Kidney capillary endothelial cell (primary cell): ENCODE measurements at places on chromosomes 6 and 20.

- DNase-seq: no peak
Observed at GRCh38 chr20:4574356-4574690, 147.4 kb upstream of the PRND start.

GRCh38 chr20:63173552-63174191 lies 42.3 kb downstream of the YTHDF1 start:
- no peak for DNase-seq

DNA sequence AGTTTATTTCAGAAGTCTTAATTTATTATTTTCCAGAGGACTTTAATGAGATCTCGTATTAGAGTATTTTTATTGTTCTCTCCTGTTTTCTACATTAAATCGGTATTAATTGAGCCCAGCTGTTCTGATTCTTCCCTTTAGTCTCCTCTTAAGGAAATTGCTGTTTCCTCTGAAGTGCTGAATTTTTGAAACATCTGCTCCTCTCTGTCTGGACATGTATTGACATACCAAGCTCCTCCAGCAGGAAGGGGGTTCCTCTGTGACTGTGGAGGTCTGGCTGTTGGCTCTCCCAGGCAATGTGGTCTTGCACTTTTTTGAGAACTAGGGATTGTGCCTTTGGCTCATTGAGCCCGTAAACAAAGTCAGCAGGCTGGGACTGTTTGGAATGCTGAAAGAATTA lies 74.9 kb downstream of the MAP3K4 start:
- no peak for DNase-seq

- DNase-seq: no peak
Observed at GRCh38 chr6:22747571-22747970, 178.2 kb downstream of the HDGFL1 start.

DNA sequence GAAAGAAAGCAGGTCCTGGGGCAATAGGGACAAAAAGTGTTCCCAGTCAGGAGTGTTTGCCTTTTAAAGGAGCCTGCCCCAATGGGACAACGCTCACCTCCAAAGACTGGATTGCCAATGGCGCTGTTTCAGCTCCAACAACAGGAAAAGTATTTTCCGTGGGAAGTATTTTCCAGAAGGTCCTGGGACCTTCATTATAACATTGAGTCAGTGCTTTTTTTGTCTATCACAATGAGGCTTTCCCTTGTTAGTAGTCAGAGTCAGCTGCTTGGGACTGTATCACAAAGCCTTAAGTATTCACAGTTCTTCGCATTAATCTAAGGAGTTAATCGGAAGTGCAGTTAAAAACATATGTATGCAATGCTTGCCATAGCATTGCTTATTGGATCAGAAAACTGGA lies 17.3 kb downstream of the TRAF3IP2 start:
- DNase-seq: no peak

DNA sequence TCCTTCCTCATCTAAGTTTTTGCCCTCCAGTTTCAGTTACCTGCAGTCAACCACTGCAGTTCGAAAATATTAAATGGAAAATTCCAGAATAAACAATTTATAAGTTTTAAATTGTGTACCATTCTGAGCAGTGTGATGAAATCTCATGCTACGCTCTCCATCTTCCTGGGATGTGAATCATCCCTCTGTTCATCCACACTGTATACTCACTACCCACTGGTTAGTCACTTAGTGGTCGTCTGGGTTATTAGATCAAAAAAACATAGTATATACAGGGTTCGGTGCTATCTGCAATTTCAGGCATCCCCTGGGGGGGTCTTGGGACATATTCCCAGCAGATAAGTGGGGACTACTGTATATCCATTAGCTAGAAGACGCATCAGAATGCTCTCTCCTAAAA lies 151.9 kb upstream of the SLC22A16 start:
- DNase-seq: no peak

GRCh38 chr6:54879188-54879985 lies 32.8 kb downstream of the FAM83B start:
- DNase-seq: no peak

- DNase-seq: no peak
Observed at GRCh38 chr20:42338294-42339201, 720.4 kb upstream of the CHD6 start.

DNA sequence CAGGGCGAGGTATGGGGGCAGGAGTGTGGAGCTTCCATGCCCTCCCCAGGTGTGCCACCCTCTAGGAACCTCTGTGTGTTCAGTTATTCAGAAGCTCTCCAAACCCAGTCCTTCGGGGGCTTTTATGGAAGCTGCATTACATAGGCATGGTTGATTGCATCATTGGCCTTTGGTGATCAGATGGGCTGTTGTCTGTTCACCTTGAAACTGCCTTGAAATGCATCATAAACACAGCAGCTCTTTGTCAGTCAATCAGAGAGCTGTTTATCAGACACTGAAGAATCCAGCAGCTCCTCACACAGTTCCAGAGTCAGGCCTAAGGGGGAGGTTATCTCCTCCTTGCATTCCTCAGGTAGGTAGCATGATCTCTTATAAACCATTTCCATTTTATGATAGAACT lies 62.4 kb downstream of the E2F3 start:
- DNase-seq: no peak

- DNase-seq: no peak
Observed at GRCh38 chr6:21222656-21223055, 370.9 kb upstream of the SOX4 start.

- peak; percentile 36 for DNase-seq
Observed at GRCh38 chr6:42970871-42971612, 7.9 kb downstream of the PEX6 start.

DNA sequence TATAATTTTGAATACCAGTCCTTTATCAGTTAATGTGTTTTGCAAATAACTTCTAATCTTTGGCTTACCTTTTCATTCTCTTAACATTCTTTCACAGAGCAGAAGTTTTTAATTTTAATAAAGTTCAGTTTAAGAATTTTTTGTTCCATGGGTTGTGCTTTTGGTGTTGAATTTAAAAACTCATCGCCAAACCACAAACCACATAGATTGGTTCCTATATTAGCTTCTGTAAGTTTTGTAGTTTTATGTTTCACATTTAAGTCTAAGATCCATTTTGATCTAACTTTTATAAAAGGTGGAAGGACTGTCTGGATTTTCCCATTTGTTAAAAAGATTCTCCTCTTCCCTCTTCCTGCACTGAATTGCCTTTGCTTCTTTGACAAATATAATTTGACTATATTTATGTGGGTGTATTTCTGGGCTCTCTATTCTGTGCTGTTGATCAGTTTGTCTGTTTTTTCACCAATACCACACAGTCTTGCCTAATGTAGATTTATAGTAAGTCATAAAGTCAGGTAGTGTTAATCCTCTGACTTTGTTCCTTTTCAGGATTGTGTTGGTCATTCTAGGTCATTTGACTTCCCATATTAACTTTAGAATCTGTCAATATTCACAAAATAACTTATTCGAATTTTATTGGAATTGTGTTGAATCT lies 17.5 kb upstream of the SDCBP2 start:
- no peak for DNase-seq

DNA sequence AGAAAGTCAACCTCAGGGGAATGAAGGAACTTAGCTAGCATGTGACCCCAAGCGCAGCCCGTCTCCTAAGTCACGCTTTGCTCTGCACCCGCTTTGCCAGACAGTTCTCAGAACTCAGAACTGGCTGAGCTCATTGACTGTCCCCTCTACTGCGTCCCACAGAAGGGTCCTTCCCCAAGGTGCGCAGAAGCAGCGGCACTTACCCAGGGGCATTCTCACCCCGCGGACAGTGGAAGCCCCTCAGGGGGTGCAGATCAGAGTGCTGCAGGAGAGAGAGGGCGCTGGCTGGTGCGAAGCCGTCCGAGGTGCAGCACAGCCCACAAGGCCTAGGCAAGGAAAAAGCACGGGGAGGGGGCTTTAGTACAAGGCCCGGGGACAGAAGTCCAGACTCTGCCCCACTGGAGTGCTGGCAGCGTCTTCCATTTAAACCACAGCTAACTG lies 807 bp downstream of the SNHG17 start:
- DNase-seq: peak; percentile 44

- no peak for DNase-seq
Observed at GRCh38 chr20:8118760-8119159, 13.3 kb upstream of the PLCB1 start.

- DNase-seq: no peak
Observed at GRCh38 chr6:47073125-47074110, 31.3 kb upstream of the ADGRF1 start.

DNA sequence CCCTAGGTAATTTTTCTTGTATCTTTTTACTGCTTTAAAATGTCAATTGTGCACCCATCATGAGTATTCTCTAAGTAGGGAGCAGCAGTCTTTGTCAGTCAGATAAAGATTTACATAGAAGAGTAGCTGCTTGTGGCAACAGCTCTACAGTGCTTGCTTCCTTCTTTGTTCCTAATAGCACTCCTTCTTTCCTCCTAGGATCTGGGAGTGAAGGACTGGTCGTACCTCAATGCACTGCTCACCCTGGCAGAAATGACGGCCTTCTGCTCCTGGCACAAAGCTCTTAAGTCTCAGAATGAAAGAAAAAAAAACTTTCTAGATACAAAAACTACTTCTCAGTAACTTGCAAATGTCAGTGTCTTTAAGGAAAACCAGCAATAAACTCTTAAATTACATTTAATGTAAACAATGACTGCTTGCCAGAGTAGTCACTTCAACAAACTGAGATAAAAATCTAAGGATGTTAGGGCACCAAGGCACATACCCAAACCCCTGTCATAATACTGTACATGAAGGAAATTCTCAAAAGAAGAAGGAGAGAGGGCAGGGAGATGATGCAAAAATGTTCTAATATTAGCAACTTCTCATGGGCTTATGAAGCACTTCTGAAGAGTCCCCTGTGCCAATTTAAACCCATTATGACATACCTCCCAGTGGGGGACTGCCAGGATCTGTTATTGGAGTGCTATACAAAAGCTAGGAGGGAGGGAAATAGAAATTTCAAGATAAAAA lies 34.0 kb downstream of the NCOA6 start:
- DNase-seq: no peak

DNA sequence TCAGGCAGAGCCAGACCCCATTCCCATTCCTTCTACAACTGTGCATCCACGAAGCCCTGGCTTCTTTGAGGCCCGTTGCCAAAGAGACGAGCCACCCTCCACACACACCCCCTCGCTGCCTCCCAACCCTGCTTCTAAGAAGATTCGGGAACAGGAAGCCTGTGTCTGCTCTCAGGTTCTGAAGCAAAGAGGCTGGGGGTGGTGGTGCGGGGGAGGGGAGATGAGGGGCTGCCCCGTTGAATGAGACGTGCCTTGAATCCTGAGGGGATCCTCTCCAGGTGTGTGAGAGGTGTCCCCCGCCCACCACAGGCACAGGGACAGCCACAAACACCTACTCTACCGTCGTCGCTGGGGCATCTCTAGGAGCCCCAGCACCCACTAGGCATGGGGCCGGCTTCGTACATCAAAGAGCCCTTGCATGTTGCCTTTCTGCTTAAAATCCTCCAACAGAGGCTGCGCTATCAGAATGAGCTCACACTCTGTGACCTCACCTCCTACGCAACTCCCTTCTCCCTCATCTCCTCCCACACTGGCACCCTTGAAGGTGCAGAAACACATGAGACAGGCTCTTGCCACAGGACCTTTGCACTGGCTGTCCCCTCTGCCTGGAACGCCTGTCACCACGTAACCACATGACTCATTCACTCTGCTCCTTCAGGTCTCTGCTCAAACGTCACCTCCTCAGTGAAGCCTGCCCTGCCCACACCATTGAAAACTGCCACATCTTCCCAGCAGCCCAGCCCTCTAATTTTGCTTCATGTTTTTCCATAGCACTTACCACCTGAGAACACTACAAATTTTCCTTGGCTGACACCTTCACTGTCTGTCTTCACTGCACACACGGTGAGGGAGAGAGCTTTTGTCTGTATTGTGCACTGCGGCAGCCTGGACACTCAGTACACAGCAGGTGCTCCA lies 58.5 kb downstream of the PREX1 start:
- DNase-seq: no peak

DNA sequence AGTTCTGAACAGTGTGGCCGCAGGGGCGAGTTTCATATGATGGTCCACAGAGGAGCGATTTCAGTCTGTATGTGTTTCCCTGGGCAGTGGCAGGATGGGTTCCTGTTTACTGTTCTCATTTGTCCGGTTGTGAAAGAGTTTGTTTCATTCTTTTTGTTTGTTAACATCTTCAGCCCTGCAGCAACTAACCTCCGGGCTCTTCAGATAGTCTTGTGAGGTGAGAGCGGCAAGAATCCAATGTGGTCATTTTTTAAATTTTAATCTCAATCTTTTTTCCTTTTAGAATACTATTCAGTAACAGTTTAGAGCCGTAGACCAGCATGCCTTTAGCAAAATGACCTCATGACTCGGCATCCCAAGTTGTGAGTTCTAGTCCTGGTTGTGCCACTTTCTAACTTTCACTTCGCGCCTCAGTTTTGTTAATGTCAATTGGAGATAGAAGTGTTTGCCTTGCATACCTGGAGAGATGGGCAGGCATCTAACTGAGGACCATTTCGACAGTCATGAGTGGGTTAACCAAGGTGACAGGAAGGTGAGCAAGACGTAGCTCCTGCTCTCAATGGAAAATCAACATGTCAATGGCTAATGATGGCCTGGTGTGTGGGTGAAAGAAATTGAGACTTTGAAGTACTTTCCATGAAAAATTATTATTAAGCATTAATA lies 38.5 kb upstream of the PXDC1 start:
- no peak for DNase-seq

GRCh38 chr20:55668631-55669030 lies 336.7 kb downstream of the CBLN4 start:
- DNase-seq: no peak

GRCh38 chr6:139588734-139589593 lies 214.5 kb upstream of the CITED2 start:
- DNase-seq: no peak

DNA sequence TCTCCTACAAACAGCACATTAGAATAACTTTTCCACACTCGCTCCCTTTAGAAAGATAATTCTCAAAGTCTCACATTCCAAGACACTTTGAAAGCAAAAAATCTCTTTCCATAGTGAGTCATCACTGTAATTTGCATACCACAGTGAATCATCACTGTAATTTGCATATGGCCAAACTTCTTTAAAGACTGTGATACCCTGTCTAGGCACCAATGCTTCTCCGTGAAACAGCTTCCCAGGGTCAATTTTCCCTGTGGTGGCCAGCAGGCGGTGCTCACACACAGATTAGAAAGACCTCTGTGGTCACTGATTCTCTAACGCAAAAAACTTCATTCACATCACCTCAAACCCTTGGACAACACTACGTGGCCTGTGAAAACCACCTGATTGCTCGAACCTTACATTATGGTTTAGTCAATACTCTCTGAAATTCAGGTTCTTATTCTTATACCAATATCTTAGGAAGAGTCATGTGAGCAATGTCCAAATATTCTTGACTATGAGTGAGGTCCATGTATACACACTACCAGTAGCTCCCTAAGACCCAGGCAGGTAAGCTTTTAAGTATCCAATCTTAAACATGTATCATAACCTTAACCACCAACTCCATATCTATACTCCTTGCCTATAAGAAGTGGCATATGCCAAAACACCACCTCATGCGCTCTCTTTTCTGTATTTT lies 78.5 kb upstream of the PHACTR1 start:
- peak; percentile 66 for DNase-seq

- peak; percentile 14 for DNase-seq
Observed at GRCh38 chr6:92840246-92840930, 579.0 kb downstream of the EPHA7 start.

GRCh38 chr6:111988926-111989325 lies 65.0 kb upstream of the CCN6 start:
- DNase-seq: no peak

GRCh38 chr6:90370493-90370959 lies 73.9 kb upstream of the BACH2 start:
- no peak for DNase-seq
